Left renal cortex interstitium (tissue), 4 donors: ENCODE measurements at places on chromosomes 16 and 17. TPM values are rescaled to one million over a fixed set of nuclear protein-coding genes. Genes with fewer than 3 reads are reported as not detected.

GRCh38 chr17:39791111-39791992 is 53.6 kb downstream of the GRB7 start:
- DNase-seq = no peak

- no peak for DNase-seq
Observed at GRCh38 chr17:50647187-50647586, 12.5 kb downstream of the ABCC3 start.

GRCh38 chr17:8133399-8133798 is 9.5 kb upstream of the HES7 start:
- DNase-seq = no peak

- no peak for DNase-seq
Observed at GRCh38 chr16:61797296-61797795, 238.9 kb downstream of the CDH8 start.

GRCh38 chr17:76947309-76947708 is 79.1 kb downstream of the MGAT5B start:
- DNase-seq = no peak

DNA sequence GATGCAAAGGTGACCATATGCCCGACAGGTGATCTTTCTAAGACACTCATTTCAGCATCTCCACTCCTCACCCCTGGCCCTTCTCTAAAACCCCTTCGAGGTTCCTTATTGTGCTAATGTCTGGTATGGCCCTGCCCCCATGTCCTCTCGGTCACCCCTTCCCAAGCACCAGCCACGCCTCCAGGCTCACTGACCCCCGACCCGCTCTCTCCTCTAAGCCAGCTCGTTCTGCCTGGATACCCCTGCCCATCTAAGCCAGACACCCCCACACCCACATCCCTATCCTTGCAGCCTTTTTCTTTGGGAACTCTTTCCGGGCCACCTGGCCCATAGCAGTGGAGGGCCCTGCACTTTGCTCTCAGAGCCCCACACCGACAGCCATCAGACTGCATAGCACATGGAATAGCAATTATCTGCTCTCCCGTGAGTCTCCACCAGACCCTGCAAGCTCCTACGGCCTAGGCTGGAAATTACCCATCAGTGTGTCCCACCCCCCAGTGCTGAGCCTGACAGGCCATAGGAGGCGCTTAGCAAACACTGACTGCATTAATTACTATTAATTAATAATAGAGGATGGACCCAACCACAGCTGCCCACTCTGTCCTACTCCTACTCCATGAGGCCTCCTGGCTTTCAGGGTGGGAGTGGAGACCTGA is 176.7 kb downstream of the TMEM132E start:
- no peak for DNase-seq

Gene GRAPL
- polyA plus RNA-seq = 8.2 TPM

Gene C16orf54
- polyA plus RNA-seq = 0.22 TPM
